ENCODE measurements at places on chromosomes 7 and 10.

DNA sequence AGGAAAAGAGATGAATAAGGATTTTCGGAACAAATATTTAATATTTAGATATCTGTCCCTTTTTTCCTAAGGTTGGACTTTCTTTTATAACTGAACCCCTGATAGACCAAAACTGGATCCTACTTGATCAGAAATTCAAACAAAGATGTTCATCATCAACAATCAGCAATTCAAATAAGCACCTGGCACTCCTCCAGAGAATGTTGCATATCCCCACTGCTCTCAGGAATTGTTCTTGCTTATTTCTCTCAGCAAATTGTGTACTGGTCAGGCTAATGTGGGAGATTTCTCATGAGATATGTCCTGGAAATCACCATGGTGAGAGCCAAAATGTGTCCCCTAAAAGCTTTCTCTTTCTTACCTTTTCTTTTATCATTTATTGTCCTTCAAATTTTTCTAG lies 40.3 kb upstream of the LHFPL3 start:
- DNase-seq, result no peak

DNA sequence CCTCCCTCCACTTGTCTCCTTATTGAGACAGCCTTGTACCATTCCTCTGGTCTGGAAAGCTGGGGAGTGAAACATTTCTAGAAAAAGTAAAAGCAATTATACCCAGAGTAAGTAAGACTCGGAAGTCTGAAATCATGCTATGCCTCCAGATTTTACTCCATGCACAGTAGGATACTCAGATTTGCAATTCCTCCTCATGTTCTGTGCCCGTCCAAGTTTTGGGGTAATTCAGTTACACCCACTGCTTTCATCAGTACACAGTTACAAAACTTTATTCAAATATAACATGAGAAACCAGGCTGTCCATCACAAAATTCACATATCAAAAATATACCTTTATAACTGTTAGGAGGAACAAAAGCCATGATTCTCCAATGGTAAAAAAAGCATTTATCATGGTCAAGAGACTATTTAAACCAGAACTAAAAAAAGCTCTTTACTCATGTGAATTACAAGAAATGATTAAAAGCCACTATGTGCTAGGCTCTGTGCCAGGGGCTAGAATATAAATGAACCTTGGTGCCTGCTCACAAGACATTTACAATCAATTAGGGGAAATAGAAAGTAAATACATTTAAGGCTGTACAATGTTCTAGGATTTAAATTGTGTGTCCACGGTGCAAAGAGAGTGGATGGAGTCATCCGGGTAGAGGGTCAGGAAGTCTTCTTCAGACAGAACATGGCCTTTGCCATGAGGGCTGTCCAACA lies 320.2 kb downstream of the ELMO1 start:
- no peak for DNase-seq

GRCh38 chr7:9983048-9983447 lies 990.6 kb upstream of the PHF14 start:
- no peak for DNase-seq

DNA sequence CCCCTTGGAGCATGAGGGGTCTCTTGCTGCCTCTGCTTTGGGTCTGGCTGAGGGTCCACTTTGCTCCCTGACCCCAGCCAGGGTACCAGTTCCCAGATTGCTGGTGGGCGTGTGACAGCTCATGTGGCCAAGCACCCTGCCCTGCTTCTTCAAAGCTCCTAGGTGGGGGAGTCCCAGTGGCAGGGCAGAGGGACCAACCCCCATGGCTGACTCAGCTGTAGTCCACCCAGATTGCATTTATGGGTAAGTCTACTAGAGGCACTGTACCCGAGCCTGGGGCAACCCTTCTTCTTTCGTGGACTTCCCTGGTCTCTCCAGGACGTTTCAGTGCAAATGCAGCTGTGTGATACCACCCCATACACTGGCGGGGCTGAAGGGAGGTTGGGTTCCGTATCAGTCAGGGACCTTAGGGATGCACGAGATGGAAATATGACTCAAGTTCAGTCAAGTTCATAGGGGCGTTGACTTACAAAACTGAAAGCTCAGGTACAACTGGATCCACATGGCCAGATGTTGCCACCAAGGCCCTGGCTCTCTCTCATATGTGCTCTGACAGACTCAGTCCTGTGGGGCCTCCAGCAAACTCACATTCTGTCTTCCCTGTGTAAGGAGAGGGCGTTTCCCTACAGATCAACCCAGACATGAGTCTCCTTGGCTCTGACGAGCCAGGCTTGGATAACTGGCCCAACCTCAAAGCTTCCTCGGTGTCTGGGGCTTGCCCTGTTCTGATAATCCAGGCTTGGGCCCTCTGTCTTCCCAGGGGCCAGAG lies 13.6 kb downstream of the PTPRE start:
- no peak for DNase-seq

GRCh38 chr7:92133133-92133736 lies 1.0 kb downstream of the CYP51A1 start:
- no peak for DNase-seq

DNA sequence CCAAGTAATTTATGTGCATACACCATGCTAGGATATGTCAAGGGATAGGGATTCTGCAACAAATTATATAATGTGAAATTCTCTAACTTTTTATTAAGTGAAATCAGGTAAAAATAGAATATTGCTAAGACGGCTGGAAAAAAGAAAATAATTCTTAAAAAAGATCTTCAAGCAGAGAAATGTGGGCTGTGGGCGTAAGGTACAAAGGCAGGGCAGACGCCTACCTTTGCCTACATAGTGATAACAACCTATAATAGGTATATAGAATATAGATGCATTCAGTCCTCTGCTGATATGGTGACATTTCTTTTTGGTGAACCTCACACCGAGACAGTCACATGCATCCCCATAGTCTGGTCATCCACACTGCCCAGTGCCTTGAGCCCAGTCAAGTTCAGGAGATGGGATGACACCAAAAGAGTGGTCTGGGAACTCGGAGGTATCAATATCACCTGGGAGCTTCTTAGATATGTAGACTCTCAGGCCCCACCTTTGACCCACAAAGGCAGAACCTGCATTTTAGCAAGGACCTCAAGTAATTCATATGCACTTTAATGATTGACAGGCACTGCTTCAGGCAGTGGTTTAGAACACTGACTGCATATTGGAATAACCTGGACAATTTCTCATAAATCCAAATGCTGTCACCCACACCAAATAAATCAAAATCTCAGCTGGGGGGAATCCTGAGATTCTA lies 57.5 kb upstream of the ARL4A start:
- DNase-seq, result no peak

All from CD4-positive, alpha-beta T cell treated with Interleukin-2 at 100 ng/mL for 4 hours (primary cell).